Amniotic epithelial cell (primary cell): ENCODE measurements at places on chromosomes 4 and X.

- DNase-seq, result no peak
These were observed 34.3 kb downstream of the SHROOM4 start for GRCh38 chrX:50779694-50780093.

GRCh38 chr4:130336585-130337217 lies 1240.7 kb downstream of the C4orf33 start:
- peak; percentile 55 for DNase-seq

DNA sequence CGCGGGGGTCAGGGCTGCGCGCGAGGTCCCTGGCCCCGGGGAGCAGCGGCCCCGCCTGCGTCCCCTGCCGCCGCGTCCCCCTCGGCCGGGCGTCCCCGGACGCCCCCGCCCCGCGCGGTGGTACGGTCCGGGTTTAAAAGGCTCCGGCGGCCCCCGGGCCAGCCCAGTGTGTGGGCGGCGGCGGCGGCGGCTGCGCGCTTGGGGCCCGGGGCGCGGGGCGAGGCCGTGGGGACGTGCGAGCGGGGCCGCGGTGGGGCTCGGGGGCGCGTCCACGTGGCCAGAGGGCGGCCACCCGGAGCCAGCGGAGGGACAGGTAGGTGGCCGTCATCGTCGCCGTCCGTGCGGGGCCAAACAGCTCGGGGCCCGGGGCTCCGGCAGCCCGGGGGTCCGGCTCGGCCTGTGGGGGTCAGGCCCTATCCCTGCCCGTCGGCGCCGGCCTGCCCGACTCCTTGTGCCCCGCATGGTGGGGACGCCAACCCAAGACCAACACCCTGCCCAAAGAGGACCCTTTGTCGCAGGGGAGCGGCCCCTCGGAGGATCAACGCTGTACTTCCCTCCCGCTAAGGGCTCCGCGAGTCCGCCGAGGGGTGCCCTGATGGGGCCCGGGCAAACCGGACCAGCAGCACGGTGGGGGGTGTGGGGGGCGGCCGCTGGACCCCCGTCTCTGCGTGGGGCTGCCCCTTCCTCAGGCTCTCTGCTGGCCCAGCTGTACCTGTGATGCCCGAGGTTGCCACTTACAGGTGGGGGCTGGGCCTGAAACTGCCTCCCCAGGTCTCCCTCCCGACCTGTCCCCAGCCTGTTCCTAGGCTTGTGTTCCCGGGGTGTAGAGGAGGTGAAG lies at the start of gene PLXNA3:
Gene PLXNA3 (plus strand): TSS at position 166 of the 838 bp plus-strand sequence. CDS start 1,903 bp downstream, outside the sequence.
- DNase-seq, result no peak

DNA sequence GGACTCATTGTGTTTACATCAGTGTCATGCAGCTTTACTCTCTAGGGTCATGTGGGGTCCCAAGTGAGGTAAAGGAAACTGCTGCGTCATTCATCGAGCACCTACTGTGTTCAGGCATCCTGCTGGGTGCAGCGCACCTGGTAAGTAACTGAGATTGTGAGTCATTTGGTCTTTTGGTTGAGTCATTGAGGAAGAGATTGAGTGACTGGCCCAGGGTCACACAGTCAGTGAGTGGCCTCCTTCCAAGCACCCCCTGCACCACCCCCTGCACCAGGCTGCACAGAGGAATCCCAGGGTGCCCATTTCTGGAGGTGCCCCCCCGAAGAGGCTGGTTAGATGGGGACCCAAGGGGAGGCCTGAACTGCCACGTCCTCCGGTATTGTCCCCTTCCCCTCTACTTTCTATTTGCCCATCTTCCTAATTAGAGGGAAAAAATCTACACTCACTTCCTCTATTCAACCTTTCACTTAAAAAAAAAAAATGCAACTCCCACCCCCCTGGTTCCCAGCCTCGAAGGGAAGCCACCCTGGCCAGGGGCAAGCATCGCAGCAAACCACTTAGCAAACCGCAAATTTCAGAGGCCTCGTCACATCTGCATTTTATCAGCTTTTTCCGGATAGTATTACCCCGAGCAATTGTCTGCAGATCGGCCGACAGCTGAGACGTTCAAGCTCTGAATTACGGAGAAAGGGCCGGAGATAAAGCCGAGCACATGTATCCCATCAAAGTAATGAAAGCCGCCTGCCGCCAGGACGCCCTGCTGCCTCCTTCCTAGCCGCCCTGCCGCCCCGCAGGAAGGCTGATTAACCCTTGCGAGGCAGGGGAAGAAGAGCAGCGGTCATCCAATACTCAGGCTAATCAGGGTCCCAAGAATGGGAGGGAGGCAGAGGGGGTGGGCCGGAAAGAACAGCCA lies 96.3 kb upstream of the MSX1 start:
- no peak for DNase-seq

GRCh38 chr4:89700766-89701423 lies 136.1 kb downstream of the SNCA start:
- DNase-seq, result no peak
